Astrocyte (in vitro differentiated cells and primary cell): ENCODE measurements at places on chromosomes 3 and 15.
A peak's percentile ranks its signal among the peaks of the same experiment; 100 is the strongest.

GRCh38 chr3:140244893-140245292 is 309.9 kb downstream of the CLSTN2 start:
- peak; percentile 57 for DNase-seq

DNA sequence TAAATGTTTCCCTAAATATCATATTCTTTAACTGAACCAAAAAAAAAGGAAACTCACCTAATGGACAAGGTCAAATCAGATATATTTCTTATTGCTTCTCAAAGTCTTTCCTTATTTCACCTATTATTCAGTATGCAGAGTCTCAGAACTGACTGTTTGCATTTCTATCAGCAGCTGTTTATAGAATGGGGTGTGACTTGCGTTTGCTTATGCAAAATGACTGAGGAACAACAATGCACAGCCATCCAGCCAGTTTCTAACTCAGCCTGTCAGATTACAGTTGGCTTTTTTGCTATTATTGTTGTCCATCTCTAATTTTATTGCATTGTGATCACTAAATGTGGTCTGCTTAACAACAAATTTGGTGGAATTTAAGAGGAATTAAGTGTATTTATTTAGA is 40.7 kb downstream of the RAB27A start:
- no peak for DNase-seq

- no peak for DNase-seq
These were observed 33.0 kb upstream of the ACKR4 start for GRCh38 chr3:132564070-132564465.

DNA sequence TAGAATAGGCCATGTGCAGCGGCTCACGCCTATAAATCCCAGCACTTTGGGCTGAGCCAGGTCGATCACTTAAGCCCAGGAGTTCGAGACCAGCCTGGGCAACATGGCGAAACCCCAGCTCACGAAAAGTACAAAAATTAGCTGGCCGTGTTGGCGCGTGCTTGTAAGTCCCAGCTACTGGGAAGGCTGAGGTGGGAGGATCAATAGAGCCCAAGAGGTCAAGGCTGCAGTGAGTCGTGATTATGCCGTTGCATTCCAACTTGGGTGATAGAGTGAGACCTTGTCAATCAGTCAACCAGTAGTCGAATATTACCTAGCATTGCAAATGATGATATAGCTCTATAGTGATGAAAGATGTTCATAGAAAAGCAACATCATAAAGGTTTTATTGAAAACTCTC is 51.9 kb downstream of the USP8 start:
- no peak for DNase-seq

- DNase-seq = no peak
These were observed 339.9 kb upstream of the KCNH8 start for GRCh38 chr3:18808429-18808828.

- peak; percentile 71 for DNase-seq
These were observed 1.1 kb downstream of the NPTN start for GRCh38 chr15:73631915-73632669.

- DNase-seq = peak; percentile 7
These were observed 730.2 kb downstream of the TUSC7 start for GRCh38 chr3:117439812-117440211.

GRCh38 chr15:52652984-52653383 is 26.2 kb downstream of the ATOSA start:
- peak; percentile 91 for DNase-seq

DNA sequence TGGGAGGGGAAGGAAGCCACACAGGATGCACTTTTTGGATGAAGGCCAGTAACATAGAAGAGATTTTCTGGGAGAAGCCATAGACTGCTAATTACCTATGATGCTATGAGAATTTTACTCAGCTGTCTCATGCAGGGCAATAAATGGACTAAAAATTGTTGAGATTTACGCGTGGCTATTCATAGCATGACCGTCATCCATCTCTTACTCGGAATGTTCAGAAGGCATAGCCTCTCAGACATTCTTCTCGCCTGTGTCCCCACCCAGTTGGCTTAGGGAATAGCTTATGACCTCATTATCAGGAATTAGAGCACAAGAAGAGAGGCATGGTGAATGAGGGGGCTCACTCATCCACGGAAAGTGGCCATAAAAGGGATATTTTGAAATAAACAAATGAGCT is 107.9 kb upstream of the ATP10A start:
- no peak for DNase-seq

GRCh38 chr3:138265745-138266144 is 63.9 kb downstream of the NME9 start:
- DNase-seq = no peak

- no peak for DNase-seq
These were observed 3.9 kb downstream of the PHLDB2 start for GRCh38 chr3:111862974-111863373.

DNA sequence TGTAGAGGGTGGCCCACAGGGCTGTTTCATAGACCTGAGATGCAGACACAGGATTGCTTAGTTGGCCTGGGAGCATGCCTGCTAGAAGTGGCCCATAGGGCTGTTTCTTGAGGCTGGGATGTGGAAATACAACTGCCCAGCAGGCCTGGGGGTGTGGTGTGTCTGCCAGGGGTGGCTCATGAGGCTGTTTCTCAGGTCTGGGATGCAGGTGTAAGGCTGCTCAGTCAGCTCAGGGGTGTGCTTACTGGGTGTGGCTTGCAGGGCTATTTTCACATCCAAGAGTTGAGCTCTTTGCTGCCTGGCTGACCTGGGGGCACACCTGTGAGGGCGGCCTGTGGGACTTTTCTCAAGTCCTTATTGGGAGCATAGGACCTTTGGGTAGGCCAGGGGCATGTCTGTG is 131.3 kb downstream of the DOCK3 start:
- no peak for DNase-seq

GRCh38 chr15:70243686-70244540 is 146.2 kb upstream of the TLE3 start:
- no peak for DNase-seq

DNA sequence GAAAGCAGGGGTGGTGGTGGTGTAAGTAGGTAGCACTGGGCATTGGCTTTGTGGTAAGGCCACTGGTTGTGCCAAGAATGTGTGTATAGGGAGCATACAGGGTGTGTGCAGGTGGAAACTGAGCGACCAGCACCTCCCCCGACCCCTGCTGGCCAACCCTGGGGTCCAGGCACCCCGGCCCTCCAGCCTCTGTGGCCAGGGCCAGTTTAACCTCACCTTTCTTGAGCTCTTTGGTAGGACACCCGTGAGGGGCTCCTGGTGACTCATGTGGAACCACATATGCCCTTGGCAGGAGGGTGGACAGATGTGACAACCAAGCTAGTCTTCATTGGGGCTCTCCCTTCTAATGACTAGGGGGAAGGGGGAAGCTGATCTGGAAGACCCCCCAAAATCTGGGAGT is 19.5 kb downstream of the SHF start:
- DNase-seq = no peak

- DNase-seq = no peak
These were observed 33.3 kb downstream of the SLC41A3 start for GRCh38 chr3:126050626-126051025.

DNA sequence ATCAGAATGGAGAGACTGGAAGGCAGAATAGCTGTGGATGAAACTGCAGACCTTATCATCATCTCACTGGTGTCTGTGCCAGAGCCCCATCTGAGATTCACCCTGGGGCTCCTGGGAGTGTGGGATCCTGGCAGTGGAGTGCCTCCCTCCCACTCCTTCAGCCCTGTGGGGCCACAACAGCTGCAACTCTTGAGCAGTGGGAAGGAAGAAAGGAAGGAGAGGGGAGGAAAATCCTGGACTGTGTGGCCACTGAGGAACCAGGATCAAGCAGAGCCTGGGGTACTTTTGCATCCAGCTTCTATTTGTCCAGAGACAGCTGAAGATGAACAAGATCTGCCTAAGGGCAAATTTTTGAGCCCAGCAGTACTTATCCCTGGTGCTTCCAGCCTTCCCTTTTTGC is 13.1 kb upstream of the ALDH1A2 start:
- no peak for DNase-seq

GRCh38 chr3:32106929-32107362 is 526 bp downstream of the GPD1L start:
- no peak for DNase-seq

DNA sequence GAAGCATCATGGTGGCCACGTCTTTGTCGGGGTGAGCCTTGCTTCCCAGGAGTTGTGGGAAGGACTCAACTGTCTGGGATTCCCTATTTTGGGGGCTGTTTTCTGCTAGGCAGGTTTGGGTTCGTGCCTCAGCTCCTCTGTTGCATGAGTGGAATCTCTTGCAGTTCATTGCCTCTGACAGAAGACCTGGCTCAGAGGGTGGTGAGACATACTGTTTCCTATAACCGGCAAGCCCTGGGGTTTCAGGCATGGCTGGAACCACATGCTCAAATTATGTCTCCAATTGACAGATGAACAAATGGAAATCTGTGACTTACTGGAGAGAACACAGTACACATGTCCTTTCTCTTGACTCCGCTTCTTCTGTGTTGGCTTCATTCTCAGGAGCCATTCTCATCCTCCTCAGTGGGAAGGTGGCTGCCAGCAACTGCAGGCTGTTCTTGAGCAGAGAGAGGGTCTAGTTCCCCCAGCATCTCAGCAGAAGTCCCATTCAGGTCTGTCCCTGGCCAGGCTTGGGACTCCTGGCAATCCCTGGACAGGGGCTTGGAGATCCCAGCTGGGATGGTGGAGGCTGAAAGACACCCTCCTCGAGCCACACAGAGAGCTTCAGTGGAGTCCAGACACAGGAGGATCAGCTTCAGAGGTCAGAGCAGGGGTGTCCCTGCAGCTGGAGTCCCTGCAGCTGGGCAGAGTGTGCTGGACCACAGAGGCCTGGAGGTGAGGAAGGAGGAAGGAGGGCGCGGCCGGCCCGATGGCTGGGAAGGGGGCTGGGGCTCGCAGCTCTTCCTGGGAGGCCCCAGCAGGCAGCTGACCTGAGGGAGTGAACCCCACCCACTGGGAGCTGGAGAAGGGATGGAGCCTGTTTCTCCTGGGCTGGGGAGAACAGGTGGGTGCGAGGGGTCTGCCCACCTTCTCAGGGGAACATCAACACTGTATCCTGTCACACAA is 97.6 kb downstream of the LSM3 start:
- no peak for DNase-seq

GRCh38 chr15:52797625-52798501 is 7.7 kb upstream of the ONECUT1 start:
- DNase-seq = no peak

DNA sequence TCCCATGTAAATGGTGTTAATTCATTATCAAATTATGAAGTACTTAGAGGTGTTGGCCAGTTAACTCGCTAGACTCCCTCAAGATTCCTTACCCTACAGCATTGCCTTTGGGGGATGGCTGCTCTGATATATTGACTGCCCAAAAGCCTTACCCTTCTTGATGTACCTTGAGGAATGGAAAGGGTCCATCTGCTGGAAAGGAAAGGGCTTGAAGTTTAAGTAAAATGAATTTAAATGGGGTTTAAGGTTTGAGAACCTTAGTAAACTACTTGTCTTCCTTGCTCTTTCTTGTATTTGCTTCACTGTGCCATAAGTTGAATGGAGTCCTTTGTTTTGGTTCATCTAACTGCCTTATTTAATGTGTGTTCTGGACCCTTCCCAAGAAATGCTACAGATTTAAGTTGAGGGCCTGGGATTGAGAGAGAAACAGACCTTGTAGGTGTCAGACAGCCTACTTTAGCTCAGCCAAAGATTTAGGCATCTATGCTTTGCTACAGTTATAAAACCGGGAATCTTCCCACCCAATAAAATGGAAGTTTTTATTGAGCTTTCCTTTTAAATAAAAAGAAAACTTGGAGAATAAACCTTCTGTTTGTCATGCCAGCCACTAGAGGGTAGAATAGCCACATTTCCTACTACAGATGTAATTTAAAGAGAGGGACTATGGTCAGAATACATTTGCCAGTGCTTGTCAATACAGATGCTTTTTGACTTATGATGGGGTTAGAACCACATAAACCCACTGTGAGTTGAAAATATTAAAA is 25.3 kb downstream of the CMSS1 start:
- peak; percentile 54 for DNase-seq

- DNase-seq = no peak
These were observed 247.4 kb upstream of the TPM1 start for GRCh38 chr15:62795171-62795570.

GRCh38 chr3:183359036-183359435 is 69.4 kb downstream of the MCF2L2 start:
- no peak for DNase-seq

DNA sequence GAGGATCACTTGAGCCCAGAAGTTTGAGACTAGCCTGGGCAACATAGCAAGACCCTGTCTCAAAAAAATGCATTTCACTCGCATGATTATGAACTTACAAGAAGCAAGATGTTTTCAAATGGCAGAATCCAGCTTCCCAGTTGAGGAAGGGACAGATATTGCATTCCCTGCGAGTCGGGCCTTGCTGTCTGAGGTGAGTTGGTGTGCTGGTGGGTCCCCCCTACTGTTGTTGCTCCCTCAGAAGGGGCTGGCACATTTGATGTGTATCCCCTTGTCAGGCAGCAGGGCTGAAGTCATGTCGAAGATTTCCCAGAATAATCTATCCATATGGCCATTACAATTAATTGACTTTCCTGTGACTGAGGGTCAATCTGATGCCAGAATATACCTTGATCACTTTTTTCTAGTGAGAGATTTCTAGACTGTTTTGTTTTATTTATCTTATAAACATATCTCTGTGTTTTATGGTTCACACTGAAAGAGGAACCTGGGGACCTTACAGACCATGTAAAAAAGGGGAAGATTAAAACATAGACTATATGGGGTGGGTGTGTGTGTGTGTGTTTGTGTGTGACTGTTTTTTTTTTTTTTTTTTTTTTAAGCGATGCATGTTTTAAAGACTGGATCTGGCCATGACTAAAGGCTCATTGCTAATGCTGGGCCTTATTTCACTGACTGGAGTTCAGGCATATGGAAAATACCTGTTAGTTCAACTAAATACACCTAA is 112.1 kb upstream of the MRPS22 start:
- no peak for DNase-seq

DNA sequence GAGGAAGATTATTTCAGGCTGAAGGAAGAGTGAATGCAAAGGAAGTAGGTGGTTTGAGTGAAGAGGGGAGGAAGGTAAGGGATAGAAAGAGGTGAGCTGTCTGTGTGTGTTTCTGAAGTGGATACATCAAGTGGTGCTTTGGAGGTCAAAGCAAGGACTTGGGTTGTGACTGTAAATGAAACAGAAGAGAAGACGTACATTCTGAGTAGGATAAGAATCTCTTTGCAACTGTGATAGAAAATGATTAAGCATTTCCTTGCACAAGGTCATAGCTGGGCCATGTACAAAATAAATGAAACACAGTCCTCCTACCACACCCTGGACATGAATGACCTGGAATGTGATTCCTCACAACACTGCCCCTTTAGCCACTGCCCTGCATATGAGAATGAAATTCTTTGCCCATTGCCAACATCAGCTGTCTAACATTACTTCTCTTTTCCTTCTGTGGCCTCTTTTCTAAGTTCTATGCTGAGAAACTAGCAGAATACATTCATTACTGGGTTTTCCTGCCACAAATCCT is 28.3 kb upstream of the MINDY4B start:
- no peak for DNase-seq

DNA sequence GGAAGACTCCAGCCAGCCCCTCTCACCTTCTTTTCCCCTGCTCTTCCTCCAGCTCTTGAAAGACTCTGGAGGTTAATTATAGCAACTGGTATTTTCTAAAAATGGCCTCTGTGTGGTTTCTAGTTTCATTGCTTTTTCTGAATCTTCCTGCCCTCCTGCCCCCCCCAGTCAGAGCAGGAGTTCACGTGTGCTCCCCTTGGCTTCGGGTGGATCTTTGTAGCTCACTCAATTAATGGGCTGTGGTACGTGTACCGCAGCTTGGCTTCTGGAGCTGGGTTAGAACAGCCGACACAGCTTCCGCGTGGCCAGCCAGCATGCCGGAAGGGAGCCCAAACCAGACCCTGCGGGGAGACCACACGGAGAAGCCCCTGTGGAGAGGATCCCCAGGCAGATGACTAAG is 31.5 kb downstream of the TM2D3 start:
- DNase-seq = no peak
